ENCODE measurements at places on chromosomes 7 and 10. TPM values are rescaled to one million over a fixed set of nuclear protein-coding genes. Genes with fewer than 3 reads are reported as not detected.

DNA sequence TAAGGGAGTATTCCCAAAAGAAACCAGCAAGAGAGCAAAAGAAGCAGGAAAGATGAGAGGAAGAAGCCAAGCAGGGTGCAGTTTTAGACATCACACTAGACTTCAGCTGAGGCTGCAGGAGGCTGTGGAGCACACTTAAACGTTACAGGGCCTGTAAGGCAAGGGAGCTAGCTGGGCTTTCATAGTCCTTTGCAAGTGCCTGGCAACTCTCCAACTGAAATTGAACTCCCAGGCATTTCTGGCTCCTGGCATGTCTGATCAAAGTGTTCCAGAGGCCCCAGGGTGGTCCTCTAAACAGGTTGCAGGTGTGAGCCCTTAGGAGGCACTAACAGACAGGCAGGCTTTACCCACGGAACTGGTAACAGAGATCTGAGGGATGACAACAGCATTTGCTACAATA, 750.2 kb downstream of the XPNPEP1 start:
- no peak for DNase-seq

- no peak for DNase-seq
Measured at GRCh38 chr10:46096446-46096845, 50.4 kb upstream of the MSMB start.

- DNase-seq, result no peak
Measured at GRCh38 chr10:52212802-52213201, 101.3 kb upstream of the DKK1 start.

DNA sequence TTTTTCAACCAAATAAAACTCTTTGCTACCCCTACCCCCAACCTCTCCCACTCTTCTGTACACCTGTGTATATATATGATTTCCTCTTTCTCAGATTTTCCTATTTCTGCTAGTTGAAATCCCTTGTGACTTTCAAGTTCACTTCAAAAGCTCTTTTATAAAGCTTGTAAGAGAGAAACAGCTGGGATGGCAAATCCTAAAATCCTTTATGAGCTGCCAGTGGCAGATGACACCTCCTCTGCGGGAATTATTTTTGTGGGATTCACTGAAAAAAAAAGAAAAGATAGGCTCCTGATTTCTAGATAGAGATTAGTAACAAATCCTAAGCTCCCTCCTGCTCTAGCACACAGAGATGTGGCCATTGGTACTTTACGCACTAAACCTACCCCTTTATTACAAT, 92.9 kb downstream of the AHR start:
- no peak for DNase-seq

DNA sequence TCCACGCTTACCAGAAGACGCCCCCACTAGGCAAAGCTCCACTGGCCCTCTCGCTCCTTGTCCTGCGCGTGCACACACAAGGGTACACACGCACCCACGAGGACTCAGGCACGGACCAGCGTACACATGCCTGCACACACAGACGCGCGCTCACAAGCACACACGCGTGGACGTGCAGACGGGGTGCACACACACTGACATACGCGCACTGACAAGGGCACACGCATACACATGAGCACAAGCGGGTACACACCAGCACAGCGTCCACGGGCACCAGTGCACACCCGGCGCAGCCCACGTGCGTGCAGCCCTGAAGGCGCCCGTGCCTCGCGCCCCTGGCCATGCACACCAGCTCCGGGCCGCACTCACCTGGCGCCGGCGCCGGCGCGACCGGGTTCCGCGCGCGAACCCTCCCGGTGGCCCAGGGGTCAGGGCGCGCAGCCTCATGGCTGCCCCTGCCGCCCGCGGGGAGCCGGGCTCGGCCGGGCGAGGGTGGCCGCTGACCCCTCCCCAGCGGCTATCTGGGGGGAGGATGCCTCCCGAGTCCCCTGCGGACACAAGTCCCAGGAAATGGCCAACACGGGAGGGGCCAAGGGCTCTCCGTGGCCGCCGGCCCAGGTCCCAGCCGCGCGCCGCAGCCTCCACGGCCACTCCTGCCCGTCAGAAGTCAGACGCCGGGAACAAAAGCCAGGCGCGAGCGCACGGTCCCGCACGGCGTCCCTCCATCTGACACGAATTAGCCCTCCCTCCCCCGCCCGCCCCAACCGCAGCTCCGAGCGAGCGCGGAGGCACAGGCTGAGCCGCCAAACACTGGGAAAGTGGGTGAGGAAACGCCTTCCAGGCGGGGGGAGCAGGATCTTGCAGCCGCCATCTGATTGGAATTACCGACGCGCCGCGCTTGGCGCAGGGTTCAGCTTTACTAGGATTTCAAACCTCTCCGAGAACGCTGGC, 45.0 kb downstream of the TNS3 start:
- no peak for DNase-seq

DNA sequence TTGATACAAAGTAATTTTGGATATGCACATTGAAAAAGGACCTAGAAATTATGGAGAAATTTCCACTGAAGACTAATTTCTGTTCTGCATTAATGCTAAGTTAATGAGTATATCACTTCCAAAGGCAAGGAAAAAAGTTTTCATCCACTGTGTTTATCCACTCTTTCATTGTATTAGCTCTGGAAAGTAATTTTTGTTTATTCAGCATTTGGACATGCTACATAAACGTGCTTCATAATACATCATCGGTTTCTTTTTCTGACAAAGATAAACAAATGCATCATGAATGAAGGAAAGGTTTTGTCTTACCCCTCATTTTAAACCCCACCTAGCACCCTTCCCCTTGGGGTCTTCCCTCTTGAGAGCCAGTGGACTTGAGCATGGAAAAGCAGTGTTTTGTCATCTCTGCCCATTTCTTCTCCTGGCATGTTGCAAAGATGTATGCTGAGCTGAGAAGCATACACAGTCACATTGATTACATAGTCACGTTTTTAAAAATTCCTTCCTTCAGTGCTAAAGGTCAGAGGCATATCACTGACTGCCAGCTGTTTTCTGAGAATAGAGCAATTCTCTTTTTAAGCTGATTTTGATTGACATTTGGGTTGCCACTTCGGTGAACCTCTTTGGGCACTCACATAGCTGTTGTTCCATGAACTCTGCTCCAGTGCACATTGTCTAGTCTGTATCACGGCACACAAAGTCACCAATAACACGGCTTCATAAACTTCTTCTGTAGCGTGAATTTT, 65.9 kb upstream of the C7orf33 start:
- DNase-seq, result no peak

DNA sequence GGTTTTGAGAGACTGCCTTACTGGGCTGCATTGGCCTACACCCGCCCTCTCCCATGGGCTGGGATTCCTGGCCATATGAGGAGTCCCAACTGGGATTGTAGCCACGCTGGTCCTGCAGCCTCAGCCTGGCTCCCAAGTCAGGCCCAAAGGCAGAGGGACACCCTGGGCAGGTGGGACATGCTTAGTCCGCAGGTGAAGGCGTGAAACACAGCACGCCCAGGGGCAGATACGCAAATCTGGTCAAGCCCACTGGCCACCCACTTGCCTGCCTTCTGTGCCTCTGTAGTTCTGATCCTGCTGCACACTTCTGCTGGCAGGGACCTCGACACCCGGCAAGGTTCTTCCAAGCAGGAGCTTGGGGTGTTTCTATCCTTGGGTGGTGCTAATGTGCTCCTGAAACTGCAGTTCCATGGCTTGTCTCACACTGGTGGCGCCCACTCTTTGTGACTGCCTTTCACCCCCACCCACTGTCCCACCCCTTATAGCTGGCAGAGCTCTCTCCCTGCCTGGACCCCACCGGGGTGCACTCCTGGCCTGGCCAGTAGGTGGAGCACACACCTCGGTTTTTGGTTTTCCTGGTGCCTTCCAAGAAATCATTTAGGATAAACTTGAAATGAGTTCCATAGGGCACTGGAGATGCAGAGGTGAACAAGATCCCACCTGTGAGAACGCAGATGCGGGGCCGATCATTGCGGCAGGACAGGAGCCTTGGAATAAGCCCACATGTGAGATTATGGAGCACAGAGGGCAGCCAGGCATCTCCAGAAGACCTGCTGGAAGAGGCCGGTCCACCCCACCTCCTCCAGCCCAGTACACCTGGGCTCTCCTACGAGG, 47.9 kb downstream of the MKI67 start:
- DNase-seq, result peak; percentile 76

DNA sequence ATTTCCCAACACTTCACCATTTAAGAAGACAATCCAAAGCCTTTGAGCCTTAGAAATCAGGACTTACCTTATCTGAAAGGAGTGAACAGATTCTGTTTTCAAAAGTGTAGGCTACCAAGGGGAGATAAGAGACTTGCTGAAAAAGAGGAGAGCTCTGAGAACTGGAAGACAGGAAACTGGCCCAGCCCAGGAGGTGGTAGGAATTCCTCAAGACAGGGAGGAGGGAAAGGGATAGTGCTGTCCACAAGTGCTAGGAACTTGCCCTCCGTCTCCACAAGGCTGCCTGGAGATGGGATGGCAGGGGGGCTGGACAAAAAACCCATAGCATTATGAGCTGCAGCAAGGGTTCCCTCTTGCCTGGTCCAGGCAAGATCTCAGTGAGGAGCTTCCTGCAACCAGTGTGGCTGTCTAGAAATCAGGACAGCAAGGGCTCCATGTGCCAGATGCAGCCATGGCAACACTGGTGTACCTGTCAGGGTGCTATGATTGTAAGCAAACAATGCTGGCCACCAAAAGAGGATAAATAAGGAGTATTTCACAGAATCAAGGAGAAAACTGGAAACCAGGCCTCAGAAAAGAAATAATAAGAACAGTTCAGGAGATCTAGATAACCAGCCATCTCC, 22.7 kb upstream of the FRMD4A start:
- DNase-seq, result no peak

DNA sequence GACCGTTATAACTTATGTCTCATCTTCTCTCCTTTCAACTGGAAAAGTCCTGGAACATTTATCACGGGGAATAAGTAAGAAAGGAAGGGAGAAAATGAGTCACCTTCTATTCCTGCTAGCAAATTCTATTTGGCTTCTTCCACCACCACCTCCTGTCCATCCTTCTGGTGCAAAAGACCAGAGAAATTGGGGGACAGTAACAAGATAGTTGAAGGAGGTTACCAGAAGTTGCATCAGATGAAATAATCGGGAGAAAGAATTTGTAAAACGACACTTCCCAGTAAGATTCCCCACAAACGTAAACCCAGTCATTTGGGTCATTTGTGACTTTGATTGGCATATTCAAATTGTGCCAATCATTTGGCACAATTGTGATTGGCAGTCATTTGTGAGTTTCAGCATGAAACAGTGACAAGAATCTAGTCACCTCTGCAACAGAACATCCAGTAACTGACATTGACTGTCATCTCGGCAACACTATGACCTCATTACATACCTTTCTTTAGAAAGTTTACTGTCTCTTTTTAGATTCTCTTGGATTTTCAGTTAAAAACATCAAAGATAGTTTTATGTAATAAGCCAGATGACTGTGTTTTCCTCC, 51.3 kb upstream of the PIK3CG start:
- no peak for DNase-seq

DNA sequence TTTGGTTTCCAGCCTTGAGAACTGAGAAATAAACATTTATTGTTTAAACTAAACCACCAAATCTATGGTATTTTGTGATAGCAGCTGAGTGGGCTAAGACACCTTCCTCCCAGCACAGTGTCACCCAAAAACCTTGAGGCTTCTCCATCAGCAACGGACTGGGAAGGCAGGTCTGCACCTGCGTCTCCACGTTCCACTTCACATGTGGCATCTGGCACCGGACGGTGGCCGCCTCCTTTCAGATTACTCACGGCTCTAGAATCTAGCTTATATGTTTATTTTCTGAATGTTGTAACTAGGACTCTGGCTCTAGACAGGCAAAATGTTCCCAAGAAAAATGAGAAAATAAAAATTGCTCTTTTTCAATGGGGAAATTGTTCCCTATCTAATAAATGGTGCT, 201.0 kb downstream of the ADARB2 start:
- no peak for DNase-seq

DNA sequence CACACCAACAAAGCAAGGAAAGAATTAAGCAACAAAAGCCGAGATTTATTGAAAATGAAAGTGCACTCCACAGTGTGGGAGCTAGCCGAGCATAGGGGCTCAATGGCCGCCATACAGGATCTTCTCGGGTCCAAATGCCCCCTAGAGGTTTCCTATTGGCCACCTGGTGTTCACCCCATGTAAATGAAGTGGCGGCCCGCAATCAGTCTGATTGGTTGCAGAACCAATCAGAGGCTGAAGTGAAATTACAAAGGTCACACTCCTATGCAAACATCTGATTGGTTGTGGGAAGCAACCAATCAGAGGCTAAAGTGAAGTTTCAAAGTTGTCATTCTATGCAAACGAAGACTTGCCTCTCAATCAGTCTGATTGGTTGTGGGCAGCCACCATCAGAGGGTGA, 61.8 kb upstream of the SLC35B4 start:
- no peak for DNase-seq

- peak; percentile 44 for DNase-seq
Measured at GRCh38 chr7:150974468-150975391, 3.4 kb downstream of the KCNH2 start.

DNA sequence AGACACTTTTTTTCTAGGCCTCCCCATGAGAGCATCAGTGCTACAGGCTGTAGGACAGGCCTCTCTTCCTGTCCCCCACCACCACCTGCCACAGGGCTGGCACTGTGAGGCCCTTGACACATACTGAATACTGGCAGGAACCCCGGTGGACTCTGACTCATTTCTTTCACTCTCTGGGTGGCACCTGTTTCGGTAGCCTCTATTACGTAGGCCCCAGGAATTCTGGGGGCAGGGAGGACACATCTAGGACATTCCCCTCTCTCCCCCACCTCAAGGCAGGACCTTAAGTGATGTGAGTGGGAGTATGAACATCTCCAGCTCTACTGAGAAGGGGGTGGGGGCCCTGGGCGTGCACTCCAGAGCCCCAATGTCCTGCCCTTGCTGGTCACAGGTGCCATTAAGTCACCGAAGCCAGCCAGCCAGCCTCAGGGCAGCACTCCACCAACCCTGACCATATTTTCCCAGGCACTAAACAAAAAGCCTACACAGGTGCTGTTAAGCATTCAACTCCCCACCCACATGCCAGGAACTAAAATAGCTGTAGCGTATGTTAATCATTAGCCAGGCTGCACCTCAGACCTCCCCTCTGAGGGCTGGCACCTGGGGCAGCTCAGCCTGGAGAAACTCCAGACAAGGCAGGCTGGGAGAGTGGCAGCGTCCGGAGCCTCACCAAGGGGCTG, 8.9 kb downstream of the ANXA11 start:
- no peak for DNase-seq

GRCh38 chr10:69965919-69966662, 86.6 kb upstream of the MACROH2A2 start:
- DNase-seq, result no peak

DNA sequence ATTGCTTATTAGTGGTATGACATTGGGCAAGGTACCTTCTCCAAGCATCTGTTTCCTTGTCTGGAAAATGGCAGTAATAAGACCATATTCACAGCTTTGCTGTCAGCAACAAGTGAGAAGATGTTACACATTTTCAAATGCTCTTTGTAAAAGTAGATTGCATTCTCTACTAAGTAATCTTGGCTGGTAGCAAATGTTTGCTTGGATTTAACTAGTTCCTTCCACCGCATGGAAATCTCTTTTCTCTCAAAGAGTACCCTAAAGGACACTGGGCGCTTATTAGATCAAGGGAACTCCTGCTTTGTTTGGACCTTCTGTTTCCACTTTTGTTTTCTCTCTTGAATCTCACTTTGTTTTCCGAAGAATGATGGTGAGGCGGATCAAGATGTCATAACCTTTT, 185.2 kb upstream of the BMPER start:
- no peak for DNase-seq

CFTR gene
- 0.13 TPM for polyA plus RNA-seq

LMOD2 gene
- not detected for polyA plus RNA-seq

LSM5 gene
- polyA plus RNA-seq, result 131 TPM

GPR37 gene
- polyA plus RNA-seq, result 0.57 TPM

TMEM196 gene
- not detected for polyA plus RNA-seq

LRIT1 gene
- polyA plus RNA-seq, result not detected

UCMA gene
- polyA plus RNA-seq, result not detected
